ENCODE measurements at places on chromosomes 16 and 17.

DNA sequence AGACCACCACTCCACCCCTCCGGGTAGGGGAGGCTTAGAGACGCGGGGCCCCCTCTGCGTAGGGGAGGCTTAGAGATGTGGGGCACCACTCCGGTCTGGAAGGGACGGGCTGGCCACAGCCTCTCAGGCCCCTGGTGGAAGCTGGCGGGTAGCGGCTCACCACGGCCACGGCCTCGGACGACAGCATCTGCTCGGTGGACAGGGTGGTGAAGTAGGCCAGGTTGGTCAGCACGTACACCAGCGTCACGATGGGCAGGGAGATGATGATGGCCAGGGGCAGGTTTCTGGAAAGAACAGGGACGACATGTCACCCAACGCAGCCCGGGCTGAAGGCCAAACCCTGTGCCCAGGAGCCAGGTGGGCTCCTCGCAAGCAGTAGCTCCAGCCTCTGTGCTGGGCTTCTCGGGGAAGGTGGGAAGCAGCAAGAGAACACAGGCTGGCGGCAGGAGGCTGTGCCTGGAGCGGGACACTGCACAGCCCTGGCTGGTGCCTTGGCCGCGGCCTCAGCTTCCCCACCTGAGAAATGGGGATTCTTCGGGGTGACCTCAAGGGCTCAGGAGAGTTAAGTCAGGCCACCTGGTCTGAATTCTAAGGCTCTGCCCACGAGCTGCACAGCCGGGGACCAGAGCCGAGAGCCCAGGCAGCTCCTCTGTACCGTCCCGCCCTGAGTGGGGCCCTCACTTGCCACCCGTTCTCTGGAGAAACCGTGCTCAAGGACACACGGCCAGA lies 29.6 kb downstream of the SLC7A5 start:
- DNase-seq: no peak

DNA sequence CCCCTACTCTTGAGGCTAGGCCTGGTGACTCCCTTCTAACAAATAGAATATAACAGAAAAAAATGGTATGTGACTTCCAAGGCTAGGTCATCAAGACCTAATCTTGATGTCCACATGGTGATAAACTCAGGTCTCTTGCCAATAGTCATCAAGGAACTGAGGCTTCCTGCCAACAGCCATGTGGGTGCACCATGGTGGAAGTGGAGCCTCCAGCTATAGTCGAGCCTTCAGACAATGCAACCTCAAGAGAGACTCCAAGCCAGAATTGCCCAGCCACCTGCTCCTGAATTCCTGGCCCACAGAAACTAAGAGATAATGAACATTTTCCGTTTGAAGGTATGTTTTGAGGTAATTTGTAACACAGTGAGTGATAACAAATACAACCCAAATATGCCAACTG lies 55.9 kb upstream of the SREBF1 start:
- no peak for DNase-seq

DNA sequence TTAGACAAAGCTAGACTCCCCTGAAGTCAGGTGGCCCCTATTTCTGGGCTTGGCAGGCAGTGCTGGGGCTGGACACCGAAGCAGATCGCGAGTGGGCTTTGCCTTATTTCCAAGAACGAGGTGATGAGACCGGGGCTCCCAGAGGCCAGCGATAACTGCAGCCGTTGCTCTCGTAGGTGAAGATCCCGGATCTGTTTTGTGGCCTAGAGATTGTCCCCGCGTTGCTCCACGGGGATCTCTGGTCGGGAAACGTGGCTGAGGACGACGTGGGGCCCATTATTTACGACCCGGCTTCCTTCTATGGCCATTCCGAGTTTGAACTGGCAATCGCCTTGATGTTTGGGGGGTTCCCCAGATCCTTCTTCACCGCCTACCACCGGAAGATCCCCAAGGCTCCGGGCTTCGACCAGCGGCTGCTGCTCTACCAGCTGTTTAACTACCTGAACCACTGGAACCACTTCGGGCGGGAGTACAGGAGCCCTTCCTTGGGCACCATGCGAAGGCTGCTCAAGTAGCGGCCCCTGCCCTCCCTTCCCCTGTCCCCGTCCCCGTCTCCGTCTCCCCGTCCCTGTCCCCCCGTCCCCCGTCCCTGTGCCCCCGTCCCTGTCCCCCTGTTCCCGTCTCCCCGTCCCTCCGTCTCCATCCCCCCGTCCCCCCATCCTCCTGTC lies 1.5 kb upstream of the TBCD start:
- DNase-seq: peak; percentile 20

GRCh38 chr17:30586818-30587595 lies 109.8 kb downstream of the GOSR1 start:
- peak; percentile 31 for DNase-seq

- DNase-seq: peak; percentile 68
Measured at GRCh38 chr17:78355045-78355641, 4.7 kb downstream of the SOCS3 start.

- DNase-seq: no peak
Measured at GRCh38 chr17:36791942-36792475, 145.3 kb upstream of the LHX1 start.

DNA sequence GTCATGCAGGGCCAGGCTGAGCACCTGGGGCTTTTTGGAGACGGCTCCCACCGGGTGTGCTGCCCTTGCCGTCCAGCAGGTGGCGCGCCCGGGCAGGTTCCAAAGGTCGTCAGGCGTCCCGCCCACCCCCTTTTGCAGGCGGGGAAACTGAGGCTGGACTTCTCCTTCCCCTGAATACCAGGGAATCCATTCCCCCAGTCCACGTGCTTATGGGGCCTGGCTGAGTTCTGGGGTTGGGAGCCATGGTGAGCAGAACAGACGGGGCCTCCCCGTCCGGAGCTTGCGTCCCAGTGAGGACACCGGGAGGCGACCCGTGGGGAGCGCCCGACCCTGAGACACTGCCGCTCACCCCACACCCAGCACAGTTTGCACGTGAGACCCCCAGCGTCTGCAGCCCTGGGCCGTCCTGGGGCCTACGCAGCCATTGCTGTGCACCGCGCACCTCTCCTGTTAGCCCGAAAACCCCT lies 51.8 kb upstream of the JPH3 start:
- peak; percentile 77 for DNase-seq

- DNase-seq: no peak
Measured at GRCh38 chr17:66831383-66832210, 3.3 kb upstream of the CACNG5 start.

GRCh38 chr17:83179374-83179773 lies 100.0 kb downstream of the METRNL start:
- DNase-seq: no peak

GRCh38 chr16:87492291-87492630 lies 563 bp downstream of the ZCCHC14 start:
- no peak for DNase-seq

GRCh38 chr16:54957403-54958166 lies 26.9 kb downstream of the IRX5 start:
- peak; percentile 64 for DNase-seq

GRCh38 chr16:27402964-27403600 lies 1.1 kb downstream of the IL21R start:
- peak; percentile 77 for DNase-seq

- no peak for DNase-seq
Measured at GRCh38 chr17:66448026-66448639, 145.7 kb downstream of the PRKCA start.

DNA sequence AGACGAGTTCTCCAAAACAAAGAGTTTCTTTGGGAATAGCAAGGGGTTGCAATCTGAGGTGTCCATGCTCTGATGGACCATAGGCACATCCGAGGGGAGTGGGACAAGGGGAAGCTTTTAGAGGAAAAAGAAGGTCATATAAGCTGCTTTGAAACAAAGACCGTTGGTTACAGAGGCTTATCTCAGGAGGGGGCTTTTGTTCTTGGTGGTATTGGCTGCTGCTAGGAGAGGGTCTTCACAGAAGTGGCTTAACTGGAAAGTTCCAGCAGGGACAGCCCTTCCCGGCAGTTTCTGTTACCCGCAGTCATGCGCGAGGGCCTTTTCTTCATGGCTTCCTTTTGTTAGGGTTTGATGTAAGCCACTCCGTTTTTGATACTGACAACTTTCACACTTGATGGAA lies 76.0 kb downstream of the RAP1GAP2 start:
- no peak for DNase-seq

- no peak for DNase-seq
Measured at GRCh38 chr17:33241390-33241789, 51.7 kb downstream of the ASIC2 start.

DNA sequence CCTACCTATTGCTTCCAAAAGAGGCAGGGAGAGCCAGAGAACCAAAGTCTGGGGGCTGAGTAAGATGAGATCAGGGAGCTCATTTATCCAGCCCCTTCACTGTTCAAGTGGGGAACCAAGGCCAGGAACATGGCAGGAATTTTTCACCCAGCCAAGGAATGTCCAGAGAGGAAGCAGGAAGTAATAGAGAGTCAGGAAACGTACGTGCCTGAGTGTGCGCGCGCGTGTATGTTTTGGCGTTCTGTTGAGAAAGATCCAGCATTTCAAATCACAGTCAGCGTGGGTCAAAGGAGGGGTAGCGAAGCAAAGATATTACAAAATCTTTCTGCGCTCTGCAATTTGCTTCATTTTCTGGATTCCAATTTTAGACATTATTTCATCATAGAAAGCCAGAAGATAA lies 41.9 kb upstream of the WSCD1 start:
- no peak for DNase-seq

DNA sequence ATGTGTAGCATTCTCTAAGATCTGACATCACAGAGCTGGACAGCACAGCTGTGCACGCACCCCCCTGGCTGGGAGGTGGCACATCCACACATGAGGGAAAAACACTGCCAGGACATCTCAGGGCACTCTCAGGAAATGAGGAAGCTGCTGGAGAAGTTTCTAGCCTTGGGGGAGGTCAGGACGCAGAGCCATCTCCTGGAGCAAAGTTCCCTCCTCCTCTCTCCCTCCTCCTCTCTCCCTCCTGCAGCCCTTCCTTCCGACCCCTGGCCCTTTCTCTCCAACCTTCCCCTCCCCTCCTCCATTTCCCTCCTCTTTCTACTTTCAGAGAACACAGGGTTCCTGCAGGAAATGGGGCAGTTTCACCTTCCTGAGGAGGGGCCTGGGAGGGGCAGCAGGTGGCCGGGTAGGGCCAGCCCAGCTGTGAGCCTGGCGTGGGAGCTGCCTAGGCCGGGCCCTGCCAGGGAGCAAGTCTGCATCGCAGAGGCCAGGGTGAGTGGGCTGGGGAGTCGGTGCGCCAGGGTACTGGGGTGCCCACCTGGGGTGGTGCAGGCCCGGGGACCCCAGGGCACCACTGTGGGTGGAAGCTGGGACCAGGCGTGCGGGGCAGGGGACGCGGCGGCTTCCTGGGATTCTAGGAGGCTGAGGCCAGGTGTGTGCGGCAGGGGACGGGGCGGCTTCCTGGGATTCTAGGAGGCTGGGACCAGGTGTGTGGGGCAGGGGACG lies at the start of gene DPEP1:
DPEP1 (plus strand) TSS at position 412 of the 723 bp plus-strand sequence. CDS start 16,769 bp downstream, outside the sequence.
- DNase-seq: no peak

- DNase-seq: no peak
Measured at GRCh38 chr17:8275421-8276290, 12.8 kb upstream of the RANGRF start.

DNA sequence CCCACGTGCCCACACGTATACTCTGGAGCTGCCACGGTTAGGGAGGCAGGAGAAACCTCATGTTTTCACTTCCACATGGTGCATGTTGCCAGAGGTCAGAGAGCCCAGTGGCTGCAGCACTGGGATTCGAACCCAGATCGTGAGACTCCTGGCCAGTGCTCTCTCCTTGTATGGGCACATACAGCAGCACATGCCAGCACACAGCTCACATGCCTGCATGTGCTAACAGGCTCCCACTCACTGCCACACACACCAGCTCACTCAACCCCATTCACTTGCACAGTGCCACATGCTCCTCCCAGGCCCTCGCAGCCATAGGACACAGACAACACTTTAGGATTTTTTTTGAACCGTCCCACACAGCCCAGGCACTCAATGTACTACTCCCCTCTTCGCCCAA lies 49.5 kb upstream of the MRPS23 start:
- DNase-seq: no peak

DNA sequence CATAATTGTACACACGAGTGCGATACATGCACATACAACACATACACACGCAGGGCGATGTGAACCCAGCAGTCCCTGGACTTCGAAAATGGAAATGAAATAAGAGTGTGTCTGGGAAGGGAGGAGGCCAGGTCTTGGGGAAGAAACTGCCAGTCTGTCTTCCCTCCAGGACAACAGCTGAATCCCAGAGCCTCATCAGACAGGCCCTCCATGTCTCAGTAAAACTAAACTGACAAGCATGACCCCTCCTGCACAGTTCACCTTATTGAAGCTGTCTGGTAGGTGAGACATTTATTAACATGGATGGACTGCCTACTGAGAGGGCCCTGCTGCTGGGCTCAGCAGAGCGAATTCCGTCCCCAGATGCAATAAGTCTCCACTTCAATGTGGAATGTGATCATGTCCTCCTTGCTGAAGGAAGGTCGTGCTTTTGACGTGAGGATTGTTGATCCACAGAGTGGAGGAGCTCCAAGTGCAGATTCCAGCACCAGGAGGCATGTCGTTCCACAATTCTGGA lies 117.4 kb downstream of the SOX9 start:
- no peak for DNase-seq

DNA sequence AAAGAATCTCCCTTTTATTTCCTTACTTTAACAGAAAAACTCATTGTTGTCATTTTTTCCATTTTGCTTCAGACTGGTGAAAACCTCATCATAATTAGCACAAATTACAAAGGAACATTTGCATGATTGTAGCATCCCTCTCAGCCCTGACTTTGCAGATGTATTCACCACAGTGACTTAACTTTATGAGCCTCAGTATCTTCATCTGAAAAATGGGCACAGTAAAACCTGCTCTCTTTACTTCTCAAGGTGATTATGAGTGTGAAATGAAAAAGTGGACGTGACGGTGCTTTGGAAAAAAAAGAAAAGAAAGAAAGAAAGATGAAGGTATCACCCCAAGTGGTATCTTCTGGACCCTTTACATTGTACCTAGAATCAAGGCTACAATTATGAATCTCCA lies 193.4 kb upstream of the TOX3 start:
- no peak for DNase-seq

GRCh38 chr16:72240466-72240865 lies 68.5 kb upstream of the PMFBP1 start:
- no peak for DNase-seq

DNA sequence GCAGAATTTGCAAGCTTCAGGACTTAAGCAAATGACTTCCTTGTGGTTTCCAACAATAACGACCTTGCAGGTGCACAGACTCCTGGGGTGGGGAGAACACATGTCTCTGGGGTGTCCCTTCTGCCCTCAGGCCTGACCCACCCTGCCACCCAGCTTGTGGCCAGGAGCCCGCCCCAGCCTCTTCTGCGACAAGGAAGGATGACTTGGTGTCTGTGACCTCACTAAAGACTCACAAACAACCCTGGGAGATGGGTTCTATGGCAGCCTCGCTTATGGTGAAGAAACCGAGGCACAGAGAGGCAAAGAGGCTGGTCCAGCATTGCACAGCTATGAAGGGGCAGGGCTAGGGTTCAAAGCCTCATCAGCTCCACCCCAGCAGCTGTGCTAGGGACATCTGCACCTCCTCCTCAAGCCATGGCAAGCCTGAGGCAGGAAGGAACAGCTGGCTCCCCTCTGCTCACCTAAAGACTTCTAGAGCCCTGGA lies 2.6 kb downstream of the ATP2A3 start:
- peak; percentile 56 for DNase-seq

GRCh38 chr16:59013930-59014329 lies 279.8 kb upstream of the GOT2 start:
- DNase-seq: no peak

All from activated CD4-positive, alpha-beta T cell treated with anti-CD3 and anti-CD28 coated beads for 36 hours (primary cell).